ENCODE measurements at places on chromosomes 12 and 14. TPM values are rescaled to one million over a fixed set of nuclear protein-coding genes. Genes with fewer than 3 reads are reported as not detected.
A peak's percentile ranks its signal among the peaks of the same experiment; 100 is the strongest.

GRCh38 chr12:124369055-124369826, 74.3 kb downstream of the RFLNA start:
- peak; percentile 96 for DNase-seq

- no peak for DNase-seq
These were observed 220.5 kb downstream of the SEC23A start for GRCh38 chr14:38882533-38882932.

GRCh38 chr14:95087619-95088018, 69.7 kb downstream of the DICER1 start:
- no peak for DNase-seq

Gene SPIC
- polyA plus RNA-seq = not detected

Data from SK-N-SH (cell line).